ENCODE measurements at places on chromosomes 2 and 18.

DNA sequence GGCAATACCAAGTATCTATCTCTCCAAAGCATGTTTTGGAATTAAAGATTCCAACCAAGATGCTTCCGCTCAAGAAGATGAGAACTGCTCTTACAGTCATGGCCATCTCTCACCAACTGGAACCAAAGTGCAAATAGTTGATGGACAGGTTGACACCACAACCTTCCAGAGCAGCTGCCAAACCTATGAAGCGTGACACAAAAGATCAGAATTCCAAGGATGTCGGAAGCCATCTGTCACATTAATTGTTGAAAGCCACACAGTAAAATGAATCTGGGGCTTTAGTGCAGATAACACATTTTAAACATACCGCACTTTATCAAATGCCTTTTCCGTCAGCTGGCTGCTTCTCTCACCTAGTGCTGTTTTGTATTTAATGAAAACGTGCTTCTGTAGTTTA is 195.7 kb downstream of the CDH20 start:
- DNase-seq = no peak

- DNase-seq = no peak
Measured at GRCh38 chr2:119279666-119280065, 56.0 kb downstream of the STEAP3 start.

DNA sequence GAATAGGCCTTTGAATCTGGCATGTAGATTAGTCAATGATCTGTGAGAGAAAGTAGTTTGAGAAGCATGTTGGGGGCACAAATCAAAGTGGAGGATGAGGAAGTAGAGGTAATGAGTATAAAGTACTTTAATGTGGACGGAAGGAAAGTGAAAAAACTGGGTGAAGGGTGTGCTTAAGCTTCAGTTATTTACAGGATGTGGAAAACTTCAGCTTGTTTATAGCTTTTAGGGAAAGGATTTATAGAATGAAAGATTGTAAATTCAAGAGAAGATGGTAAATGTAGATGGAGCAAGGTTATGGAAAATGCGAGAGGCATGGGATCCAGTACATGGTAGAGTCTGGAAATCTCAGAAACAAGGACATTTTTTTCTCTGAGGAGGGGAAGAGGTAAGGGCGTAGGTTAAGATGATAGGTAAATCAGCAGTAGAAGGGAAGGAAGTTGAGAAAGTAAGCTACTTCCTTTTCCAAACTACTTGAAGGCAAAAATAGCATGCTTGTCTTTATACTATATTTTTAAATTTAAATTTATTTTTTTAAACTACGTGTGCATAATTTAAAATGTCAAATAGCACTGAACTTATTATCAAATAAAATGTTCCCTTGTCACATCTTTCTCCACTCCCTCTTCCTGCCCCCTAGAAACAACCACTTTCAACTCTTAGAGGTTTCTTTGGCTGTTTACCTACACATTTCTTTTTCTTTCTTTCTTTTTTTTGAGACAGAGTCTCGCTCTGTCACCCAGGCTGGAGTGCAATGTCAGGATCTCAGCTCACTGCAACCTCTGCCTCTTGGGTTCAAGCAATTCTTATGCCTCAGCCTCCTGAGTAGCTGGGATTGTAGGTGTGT is 8.5 kb downstream of the FAM117B start:
- no peak for DNase-seq

GRCh38 chr2:200677721-200678532 is 92.1 kb downstream of the AOX1 start:
- DNase-seq = no peak

DNA sequence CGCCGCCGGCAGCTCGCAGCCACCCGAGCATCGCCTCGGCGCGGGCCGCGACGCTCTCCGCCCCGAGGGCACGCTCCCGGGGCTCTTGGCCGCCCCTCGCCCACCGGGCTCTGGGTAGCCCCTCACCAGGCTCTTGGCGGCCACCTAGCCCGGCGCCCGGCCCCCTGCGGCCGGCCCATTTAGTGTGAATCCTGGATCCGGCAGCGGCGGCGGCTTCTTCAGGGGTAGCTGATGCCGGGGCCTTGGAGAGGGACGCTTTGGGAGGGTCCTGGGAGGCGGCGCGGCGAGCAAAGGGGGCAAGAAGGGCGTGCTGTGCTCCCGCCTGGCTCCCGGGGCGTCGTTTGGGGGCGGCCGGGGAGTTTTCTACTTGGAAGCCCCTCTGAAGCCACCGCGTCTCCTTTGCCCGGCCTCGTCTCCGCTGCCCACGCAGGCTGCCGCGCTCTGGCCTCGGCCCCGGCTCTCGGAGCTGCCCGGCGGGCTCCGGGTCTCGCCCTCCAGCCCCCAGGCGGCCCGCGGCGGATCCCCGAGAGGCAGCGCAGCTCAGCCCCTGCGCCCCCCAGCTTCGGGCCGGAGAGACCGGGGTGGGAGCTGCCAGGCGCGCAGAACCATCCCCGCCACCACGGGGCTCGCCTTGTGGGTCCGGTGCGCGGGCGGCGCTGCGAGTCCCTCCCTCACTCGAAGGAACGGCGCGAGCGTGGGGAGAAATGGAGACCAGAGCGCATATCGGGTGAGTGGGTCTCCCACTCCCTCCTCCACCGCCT is 509 bp downstream of the PIEZO2 start:
- DNase-seq = no peak

GRCh38 chr2:187050409-187050998 is 201.5 kb upstream of the ZSWIM2 start:
- DNase-seq = no peak

DNA sequence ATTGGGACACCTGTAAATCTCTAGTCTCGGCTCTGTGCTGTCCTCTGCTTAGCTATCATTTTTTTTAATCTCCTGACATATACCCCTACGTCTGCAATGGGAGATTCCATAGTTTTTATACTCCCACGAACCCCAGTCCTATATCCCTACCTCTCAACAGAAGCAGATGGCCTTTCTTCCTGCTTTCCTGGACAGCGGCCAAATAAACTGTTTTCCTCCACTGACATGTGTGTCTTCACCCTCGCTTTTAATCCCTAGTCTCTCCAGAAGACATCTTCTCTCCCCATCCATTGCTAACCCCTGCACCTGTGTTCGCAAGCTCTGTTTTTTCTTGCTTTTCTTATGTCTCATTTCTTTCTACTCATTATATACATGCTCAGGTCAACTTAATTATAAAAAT is 395.4 kb downstream of the EPHA4 start:
- DNase-seq = no peak

Data from midbrain (tissue), 1 donor.